Smooth muscle cell of trachea (primary cell): ENCODE measurements at places on chromosomes 7 and 10. TPM values are rescaled to one million over a fixed set of nuclear protein-coding genes. Genes with fewer than 3 reads are reported as not detected.

AFAP1L2 gene
- 0.17 and 0.29 TPM in 2 replicates for total RNA-seq

MGMT gene
- total RNA-seq, result 30.1 and 32.1 TPM in 2 replicates

PKD2L1 gene
- not detected in 2 replicates for total RNA-seq

KIN gene
- total RNA-seq, result 5.5 and 6.7 TPM in 2 replicates

STEAP4 gene
- total RNA-seq, result 1.2 and 1.7 TPM in 2 replicates

ATOH7 gene
- 0.17 TPM in 1 of 2 replicates, not detected in the other for total RNA-seq
